ENCODE measurements at places on chromosomes 3 and 15.

DNA sequence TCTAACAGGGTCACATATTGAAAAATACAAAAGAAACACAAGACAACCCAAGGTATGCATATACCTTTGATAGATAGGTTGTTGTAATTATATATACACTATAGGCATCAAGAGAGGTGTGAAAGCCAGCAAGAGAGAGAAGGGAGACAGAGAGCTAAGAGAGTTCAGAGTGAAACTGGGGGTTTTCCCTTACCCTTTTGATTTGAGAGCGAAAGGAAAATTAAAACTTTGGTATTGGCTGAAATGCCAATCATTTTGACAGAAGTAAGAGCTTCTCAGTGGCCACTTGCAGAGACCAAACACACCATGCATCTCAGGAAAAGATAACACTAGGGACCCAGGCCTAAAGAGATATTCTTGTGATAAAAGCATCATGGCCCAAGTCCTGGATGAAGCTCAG, 183.6 kb downstream of the SHOX2 start:
- DNase-seq, result no peak

DNA sequence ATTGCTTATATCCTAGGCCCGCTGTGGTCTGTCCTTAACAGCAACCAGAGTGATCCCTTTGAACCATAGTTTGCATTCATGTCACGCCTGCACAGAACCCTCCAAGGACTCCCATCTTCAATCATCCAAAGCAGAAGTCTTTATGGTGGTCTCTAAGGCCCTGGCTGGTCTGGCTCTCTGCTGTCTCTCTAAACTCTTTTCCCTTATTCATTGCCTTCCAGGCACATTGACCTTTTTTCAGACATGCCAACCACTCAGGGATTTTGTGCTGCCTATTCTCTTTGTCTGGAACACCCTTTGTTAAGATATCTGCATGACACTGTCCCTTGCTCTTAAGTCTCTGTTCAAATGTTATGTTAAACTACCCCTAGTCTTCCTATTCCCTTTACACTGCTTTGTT, 21.9 kb upstream of the ZBTB47 start:
- no peak for DNase-seq

- DNase-seq, result no peak
These were observed 443.3 kb upstream of the AGTR1 start for GRCh38 chr3:148254402-148254801.

DNA sequence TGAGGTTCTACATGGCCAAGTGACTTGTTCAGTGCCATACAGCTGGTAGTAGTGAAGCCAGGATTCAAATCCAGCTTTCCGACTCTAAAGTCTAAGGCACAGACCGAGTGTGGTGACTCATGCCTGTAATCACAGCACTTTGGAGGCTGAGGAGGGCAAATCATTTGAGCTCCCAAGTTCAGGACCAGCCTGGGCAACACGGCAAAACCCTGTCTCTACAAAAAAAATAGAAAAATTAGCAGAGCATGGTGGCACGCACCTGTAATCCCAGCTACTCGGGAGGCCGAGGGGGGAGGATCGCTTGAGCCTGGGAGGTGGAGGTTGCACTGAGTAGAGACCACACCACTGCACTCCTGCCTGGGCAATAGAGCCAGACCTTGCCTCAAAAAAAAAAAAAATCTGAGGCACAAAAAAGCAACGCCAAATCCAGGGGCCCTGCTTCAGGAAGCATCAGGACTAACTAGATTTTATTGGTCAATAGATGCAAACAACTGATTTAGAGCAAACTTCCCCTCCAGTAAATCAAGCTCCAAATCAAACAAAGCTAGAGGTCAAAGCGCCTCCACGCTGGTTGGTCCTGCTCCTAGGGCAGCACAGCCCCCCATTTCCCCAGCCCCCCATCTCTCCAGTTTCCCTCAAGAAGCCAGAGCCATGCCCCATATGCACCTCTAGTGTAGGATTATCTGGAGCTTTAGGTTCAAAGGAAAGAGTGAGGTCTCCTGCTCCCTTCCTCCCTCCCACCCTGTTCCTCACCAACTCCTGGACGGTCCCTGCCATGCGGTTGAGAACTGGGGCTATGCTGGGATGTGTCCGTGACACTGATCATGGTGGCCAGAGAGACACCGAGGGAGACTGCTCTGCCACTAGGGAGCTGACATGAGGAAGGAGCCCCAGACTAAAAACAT, 2.9 kb upstream of the TNK2 start:
- DNase-seq, result no peak

GRCh38 chr3:72413228-72413627, 435.0 kb downstream of the SHQ1 start:
- DNase-seq, result no peak

DNA sequence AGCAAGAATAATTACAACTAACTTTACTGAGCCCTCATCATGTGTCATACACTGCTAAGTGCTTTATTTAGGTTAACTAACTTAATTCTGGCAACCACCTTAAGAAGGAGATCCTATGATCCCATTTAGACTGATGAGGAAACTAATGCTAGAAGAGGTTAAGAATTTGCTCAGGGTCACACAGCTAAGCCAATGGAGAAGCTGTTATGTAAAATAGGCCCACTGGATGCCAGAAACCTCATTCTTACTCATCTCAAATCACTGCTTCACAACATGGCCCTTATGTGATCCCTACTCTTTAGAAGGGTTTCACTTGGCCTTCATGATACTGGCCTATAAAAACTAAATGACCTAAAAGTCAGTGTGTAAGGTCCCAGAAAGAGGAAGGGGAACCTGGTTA, 41.2 kb downstream of the IMPG2 start:
- no peak for DNase-seq

DNA sequence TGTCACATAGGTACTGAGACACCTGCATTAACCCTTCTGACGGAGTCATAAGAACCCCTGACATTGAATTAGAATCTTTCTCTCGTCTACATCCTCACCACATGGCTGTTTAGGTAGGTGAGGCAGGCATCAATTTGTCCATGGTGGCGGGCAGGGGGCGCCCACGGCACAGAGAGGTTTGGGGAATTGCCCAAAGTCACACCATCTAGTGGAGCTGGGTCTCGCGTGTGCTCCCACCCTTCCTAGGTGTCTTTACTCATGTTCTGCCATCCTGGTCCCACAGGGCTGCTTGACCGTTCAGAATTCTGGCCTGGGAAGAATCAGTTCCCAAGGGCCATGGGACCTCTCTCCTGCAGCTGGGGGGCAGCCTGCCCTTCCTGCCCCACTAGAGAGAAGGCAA, 14.7 kb upstream of the DLL4 start:
- no peak for DNase-seq

DNA sequence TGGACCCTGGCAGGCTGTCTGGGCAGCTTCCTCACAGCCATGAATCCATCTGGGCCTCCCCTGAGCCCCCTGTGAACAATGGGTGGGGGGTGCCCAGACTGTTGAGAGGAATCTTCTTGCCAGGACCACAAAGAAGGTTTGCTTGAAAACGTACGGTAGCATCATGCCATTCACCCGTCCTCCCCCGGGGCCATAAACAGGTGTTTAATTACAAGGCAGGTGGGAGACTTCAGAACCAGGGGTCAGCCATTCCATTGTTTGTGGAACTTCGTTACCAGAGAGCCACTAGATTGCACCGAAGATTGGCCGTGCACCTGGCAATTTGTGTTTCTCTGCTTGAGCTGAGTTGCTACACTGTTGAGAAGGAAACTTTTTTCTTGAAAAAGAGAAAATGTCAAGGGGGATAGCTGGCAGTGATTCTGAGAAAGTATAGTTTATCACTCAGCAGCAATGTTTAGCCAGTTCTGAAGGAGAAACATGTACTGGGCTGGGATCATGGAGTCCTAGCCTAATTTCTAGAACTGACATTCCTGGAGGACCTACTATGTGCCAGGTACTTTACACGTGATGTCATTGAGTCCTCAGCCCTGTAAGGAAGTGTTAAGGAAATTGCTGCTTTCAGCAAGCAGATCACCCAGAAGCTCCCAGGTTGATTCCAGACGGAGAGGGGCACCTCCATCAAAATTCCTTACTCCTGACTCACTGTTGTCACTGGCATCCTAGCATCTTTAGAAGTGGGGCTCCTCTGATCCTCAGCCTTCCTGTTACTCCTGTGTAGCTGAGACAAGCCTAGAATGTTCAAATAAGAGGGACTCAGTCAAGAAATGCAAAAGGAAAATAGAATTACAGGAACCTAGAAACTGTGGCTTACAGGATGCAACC, 103.8 kb upstream of the UBE2E1 start:
- DNase-seq, result no peak

All from stimulated activated CD8-positive, alpha-beta memory T cell treated with anti-CD3 and anti-CD28 coated beads, Interleukin-7, amount 100 ng/mL, for 24 hours (primary cell).